ENCODE measurements at places on chromosomes 7 and 10.

DNA sequence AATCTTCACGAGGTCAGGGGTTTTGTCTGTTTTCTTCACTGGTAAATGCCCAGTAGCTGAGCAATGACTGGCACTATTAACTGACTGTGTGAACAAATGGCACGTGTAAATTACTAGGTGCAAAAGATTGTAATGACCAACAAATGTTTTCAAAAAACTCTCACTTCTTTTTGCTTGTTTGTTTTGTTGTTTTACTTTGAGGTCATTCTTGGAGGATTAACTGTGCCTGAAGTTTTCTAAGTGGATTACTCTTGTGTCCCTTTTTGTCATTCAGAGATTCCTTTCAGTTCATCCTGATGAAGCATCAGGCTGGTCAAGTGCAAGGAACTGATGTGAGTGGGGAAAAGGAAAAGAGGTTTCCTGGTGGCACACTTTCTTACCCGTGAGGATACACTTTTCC lies 74.4 kb upstream of the PPP1R3C start:
- no peak for DNase-seq

DNA sequence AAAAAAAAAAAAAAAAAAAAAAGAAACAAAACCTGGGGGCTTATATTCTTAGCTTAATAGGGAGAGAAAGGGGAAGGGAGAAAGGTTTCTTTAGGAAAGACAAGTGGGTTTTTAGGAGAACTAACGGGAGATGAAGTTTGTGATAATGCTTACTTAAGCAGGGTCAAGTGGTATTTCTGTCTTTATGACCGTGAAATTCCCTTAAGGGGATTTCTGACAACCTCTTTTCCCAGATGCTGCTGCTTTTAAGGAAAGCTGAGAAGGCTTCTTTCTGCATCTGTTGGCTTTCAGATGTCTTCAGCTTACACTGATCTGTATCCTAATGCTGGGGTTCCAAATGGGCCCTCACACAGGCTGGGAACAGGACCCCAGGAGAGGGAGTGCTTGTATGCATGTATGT lies 42.6 kb downstream of the ADAMTS14 start:
- DNase-seq, result no peak

DNA sequence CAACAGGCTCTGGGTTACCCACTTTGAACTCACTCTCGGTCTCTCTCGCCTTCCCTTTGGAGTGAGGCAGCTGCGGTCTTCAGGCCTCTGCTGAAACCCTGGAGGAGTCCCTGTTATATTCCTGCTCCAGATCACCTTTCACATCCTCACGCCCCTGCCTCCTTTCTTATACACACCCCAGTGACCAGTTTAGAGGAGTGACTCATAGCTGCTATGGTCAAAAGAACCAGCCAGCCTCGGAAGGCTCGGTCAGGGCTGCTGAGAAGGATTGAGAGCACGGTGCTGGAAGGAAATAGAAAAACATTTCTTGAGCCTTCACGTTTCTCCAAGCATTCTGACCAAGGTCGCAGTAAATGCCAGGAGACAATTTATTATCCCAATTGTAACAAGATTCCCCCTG lies 28.3 kb upstream of the SVOPL start:
- DNase-seq, result no peak

DNA sequence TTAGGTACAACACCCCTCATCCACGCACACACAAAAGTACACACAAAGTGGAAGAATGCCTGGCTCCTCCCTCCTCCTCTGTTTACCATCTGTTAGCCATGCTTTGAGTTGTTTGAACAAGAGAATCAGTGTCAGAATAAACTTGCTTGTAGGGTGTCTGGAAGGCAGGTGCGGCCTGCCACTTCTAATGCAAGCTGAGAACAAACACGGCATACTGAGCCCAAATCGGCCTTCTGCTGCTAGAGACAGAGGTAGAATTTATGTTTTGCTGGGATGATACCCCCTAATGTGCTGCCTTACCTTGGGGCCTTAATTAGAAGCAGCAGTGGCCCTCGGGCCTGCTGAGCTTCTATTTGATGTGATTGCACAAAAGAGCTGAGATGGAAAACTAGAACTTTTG lies 24.9 kb upstream of the FAM180A start:
- DNase-seq, result no peak

- DNase-seq, result peak; percentile 31
Observed at GRCh38 chr10:100872034-100872791, 40.5 kb upstream of the SLF2 start.

DNA sequence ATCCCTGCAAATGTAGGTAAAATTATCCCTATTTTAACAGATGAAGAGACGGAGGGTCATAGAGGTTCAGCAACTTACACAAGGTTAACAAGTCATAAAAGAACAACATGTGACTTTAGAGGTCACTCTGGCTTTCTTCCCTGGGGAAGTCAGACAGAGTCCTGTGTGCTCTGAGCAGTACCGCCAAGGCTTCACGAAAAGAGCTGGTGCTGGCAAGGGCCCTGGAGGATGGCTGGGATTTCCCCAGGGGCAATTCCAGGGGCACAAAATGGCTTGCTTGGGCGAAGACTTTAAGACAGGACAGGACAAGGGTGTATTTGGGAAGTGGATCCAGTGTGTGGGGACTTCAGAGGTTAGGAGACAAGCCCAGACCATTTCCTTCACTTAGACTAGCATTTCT lies 144.1 kb downstream of the PIP4K2A start:
- DNase-seq, result no peak

- DNase-seq, result no peak
Observed at GRCh38 chr7:147103224-147103623, 986.6 kb downstream of the CNTNAP2 start.

DNA sequence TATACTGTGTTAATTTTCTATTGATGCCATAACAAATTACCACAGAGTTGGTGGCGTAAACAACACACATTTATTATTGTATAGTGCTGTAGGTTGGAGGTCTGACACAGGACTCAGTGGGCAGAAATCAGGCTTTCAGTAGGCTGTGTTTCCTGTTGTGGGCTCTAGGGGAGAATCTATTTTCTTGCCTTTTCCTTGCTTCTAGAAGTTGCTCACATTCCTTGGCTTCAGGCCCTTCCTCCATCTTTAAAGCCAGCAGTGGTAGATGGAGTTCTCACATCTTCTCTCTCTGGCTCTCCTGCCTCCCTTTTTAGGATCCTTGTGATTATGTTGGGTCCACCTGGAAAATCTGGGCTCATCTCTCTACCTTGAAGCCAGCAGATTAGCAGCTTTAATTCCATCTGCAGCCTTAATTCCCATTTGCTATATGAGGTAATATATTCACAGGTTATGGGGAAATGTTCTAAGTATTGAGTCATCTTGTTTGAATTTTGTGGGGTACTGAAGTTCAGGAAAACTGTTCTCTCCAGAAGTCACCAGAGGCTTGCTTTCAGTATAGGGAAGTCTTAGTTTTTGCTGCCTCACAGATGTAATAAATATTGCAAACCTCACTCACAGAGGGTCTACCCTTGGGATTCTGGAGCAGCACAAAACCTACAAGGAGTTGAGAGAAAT lies 38.9 kb downstream of the CCNY start:
- DNase-seq, result no peak

DNA sequence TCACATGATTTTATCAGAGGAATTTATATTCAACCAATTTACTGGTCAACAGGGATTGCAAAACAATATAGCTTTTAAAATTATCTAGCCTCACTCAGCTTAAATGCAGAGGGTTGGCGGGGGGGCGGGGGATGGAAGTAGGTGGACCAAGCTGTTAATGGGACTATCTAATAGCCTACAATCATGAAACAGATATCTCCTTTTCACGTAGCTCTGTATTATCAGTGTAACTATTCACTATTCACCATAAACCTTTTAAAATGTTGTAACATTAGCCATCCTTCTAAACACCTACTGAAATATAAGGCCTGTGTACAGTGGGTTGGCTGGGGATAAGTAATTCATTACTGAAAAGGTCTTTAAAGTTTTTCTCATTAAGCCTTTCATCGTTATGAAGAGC lies 56.2 kb downstream of the MINDY3 start:
- DNase-seq, result no peak

DNA sequence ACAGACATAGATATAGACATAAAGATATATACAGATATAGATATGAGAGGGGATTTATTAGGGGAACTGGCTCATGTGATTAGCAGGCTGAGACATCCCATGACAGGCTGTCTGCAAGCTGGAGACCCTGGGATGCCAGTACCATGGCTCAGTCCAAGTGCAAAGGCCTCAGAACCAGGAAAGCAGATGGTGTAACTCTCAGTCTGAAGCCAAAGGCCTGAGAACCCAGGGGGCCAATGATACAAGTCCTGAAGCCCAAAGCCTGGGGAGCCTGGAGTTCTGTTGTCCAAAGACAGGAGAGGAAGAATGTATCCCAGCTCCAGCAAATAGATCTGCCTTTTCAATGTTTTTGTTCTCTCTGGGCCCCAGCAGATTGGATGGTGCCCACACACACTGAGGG lies 5.5 kb downstream of the NCOA4 start:
- no peak for DNase-seq

DNA sequence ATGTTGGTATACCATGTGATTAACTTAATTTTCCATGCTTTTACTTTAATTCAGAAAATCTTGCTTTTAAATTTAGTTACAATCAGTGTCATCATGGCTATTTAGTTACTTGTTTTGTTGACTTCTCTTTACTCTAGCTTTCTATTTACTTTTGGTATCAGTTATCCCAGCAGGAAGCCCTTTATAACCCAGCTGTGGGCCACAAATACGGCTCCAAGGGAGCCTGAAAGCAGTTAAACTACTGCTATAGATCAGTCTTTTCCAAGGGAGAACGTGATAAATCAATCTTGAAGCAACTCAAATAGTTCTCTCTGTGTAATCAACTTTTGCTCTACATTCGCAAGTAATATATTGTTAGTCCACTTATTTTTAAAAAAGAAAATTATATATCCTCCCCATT lies 287.4 kb downstream of the CACNA2D1 start:
- DNase-seq, result no peak

DNA sequence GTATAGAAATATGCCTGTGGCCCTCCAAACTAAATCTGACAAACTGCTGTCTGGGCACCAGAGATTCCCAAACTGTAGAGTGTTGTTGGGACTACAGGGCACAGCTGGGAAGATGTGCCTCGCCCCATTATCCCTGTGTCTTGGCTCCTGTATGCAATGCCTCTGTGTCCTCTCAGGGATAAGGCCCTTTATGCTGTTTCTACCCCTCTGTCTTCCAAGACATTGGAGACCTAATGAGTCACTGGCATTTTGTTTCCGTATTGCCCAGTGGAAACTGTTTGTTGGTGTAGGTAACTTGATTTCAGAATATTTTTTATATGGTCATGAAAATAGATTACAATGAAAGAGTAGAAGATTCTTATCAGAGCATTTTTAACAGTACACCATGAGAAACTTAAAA lies 183.2 kb downstream of the GLI3 start:
- DNase-seq, result no peak

GRCh38 chr10:22541900-22542299 lies 172.5 kb downstream of the PIP4K2A start:
- DNase-seq, result peak; percentile 19

DNA sequence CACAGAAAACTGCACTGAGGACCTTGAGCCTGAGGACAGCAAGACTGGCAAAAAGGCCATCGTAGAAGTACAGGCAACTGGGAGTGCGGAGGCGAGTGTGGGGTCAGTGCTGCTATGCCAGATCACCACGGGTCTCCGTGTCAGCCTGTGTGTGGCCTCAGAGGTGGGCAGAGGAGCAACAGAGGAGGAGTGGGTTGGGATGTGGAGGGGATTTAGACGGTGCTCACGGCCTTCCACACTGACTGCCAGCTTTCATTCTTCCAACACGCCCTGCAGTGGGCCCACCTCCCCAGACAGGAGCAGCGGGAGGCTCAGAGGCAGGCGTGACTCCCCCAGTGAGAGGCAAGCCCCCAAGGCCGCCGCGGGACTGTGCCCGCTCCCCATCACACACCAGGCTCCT lies 17.0 kb upstream of the ZMIZ1 start:
- no peak for DNase-seq

DNA sequence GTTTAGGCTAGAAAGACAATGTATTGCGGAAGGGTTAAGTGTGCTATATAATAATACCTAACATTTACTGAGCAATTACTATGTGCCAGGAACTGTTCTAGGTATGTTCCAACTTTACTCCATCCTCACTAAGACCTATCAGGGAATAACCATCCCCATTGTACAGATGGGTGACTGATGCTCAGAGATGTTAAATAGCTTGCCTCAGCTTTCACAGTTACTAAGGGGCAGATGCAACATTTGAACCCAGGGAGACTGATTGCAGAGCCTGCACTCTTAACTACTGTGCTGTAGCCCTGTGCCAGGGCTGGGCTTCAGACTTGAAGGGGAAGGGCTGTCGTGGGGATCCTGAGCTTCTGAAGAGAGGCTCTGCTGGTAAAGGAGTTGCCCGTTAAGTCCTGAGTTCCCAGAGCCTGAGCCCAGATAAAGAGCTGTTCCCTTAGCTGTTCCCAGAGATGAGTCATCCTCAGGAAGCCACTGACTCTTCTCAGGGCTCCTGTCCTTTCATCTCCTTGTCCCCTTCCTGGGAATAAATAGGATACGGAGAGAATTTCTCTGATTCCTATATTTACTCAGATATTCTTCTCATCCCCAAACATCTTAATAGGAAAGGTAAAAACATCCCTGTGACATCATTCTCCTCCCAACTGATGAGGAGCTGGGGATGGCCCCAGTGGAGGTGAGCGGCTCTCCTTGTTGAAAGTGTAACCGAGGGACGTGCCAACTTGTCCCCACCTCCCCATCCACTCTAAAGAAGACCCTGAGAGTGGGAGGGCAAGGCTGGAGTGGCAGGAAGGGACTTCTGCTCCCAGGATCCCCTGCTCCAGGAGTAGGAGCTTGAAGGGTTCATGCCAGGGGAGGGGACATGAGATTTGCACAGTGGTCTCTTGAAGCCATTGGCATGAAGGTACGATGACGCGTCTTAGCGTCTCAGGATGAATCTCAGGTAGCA lies 28.0 kb upstream of the HABP2 start:
- DNase-seq, result peak; percentile 56

DNA sequence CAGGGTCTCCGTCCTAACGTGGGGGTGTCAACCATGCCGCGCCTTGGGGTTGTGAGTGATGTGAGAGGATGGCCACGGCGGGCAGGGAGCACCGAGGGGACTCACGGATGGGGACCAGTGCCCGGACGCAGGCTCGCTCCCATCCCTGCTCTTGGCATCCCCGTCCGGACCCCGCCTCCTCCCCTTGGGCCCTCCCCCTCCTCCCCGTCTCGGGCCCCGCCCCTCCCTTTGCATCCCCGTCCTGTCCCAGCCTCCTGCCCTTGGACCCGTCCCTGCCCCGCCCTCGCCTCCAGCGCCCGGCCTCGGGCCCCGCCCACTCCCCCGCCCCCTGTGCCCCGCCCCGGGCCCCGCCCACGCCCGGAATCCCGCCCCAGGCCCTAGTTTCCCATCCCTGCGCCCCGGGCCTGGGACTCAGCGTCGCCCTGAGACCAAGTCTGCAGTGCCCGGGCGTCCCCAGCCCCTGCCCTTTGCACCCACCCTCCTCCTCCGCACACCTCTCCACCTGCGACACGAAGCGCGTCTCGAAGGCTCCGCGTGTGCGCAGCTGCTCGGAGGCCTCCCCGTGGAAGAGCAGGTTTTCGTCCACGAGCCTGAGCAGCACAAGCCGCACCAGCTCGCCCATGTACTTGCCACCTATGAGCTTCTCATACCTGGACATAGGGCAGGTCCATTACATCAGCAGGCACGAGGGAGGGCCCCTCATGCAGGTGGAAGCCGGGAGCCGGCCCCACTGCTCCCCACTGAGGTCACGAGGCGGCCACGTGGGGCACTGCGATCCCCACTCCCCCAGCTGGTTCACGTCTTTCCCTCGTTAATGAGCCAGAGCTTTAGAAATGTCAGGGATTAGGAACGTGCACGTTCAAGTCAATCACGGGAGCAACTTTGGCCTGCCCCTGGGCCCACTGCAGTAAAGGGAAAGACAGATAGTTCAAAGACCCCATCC lies 5.1 kb upstream of the MYL7 start:
- peak; percentile 39 for DNase-seq
